ENCODE measurements at places on chromosomes 4 and X.
A peak's percentile ranks its signal among the peaks of the same experiment; 100 is the strongest.

- DNase-seq: no peak
Observed at GRCh38 chrX:101386542-101386885, 523 bp upstream of the BTK start.

GRCh38 chrX:41692162-41692749 is 3.5 kb downstream of the GPR34 start:
- DNase-seq: no peak

DNA sequence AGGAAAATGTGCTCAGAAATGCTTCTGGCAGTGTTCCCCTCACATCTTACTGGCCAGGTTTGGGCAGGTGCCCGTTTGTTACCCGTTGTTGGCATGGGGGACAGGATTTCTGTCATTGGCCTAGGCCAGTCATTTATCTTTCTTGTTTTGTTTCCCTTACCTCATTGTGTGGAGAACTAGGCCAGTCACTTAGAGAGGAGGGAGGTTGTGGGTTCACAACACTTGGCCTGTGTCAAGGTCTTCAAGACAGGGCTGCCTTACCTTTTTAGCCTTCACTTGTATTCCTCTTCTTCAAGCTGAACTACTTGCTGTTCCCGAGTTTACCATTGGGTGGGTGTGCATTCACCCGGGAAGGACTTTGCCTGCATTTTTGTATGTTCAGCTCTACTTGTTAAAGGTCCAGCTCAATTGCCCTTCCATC is 17.7 kb downstream of the SNX25 start:
- DNase-seq: no peak

DNA sequence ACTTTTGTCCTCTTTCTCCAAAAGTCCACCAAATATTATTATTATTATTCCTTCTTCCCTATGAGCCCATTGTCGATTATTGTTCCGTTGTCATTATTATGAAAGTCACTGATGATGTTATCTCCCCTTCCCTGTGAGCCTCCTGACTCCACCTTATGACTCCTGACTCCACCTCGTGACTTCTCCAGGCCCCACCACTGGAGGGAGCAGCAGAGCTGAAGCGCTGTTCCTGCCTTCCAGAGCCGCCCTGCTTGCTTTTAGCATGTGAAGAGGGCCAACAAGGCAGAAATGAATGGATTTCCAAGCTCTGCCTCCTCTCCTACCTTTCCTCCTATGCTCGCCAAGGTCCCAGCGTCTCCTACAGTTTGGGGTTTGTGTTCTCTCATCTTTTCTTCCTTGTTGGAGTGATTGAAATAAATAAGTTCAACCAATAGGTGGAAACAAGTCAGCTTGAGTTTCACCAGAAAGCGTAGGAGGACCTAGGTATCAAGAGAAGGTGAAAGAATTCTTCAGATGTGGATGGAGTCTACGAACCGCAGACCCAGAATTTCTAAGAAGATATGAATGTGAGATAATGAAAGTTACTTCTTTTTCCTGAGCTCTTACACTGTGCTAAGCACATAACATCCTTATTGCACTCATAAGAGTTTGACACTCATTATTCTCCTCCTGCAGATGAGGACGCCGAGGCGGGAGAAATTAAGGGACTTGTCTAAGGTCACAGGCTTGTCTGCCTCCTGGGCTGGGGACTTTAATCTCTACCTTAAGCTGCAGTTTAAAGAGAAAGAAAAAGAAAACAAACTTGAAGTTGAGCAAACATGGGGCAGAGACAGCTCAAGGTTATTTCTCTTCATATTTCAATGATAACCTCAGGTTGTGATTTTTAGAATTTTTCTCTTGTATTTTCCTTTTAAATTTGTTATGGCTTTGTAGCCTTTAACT is 26.1 kb downstream of the IGSF1 start:
- no peak for DNase-seq

DNA sequence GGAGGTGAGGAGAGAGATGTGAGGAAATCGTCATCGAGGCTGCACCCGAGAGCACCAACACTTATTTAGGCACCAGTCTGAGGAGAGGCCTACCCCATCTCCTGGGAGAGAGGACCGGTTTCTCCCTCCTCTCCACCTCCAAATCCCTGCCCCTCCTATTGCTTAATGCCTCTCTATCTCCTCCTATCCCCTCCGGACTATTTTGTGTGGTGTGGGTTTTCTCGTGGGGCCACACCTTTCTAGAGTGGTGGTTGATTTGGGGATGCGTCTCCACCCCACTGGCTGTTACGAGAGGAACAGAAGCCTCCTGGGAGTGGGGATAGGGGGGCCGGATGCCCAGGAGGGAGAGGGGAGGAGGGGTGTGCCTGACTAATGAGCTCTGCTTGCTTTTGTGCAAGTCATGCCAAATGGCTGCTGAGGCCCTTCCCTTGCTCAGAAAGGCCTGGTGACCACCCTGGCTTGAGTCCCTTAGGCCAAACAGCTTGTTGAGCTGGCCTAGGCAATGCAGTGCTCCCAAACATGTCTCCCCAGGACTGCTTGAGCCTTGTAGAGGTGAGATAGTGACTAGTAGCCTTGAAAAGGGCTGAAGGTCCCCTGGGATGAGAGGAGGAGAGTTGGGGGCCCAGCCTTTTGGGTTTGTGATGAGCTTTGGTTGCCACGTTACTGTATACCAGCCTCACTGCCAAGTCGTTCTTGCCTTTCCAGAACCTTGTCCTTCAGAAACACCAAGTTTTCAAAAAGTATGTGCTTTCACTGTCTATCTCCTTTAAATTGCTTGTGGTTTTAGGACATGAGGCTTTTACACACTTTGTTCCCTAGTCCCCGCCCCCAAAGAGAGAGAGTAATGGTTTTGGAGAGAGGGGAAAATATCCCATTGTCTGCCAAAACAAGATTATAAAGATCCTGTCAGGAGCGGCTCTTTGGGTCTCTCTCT is 1.2 kb downstream of the MSN start:
- DNase-seq: peak; percentile 7

GRCh38 chr4:147223576-147223975 is 257.3 kb upstream of the EDNRA start:
- DNase-seq: no peak
